ENCODE measurements at places on chromosomes 3 and 15.
A peak's percentile ranks its signal among the peaks of the same experiment; 100 is the strongest.

- DNase-seq: no peak
These were observed 13.9 kb downstream of the SEC61A1 start for GRCh38 chr3:128066114-128066513.

GRCh38 chr15:101272584-101272983 is 4.7 kb downstream of the SELENOS start:
- DNase-seq: no peak

GRCh38 chr3:57939775-57940174 is 68.4 kb upstream of the FLNB start:
- no peak for DNase-seq

DNA sequence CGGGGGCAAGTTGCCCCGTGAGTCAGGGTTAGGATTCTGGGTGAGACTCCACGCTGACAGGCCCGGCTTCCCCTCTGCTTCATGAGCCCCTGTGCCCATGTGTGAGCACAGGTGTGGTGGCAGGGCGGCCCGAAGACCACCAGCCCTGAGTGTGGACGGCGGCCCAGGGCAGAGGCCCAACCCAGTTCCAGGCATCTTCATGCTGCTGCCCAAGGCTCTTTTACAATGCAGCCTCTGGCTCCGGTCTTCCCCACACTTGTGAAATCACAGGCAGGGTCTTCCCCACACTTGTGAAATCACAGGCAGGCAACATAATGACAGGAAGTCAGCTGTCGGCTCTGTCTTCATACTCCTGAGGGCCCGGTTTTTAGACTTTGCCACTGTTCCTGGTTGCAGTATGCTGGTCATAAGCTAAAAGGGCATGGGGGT is 78.8 kb downstream of the AAGAB start:
- DNase-seq: no peak

- no peak for DNase-seq
These were observed 27.0 kb upstream of the CAPN3 start for GRCh38 chr15:42332331-42332730.

DNA sequence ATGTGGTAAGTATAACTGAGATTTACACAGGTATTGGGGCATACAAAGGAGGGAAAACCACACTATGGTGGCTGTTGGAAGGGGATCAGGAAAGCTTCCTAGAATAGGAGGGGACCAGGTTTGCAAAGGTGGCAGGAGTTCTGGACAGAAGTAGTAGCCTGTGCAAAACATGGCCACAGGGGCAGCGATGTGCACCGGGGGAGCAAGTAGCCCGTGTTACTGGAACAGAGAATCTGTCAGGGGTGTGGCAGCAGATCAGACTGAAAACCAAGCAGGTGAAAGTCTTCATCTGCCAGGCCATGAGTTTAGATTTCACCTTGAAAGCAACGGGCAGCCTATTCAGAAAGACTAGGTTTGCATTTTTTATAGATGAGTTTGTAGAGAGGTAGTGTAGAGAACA is 182.3 kb upstream of the LPP start:
- DNase-seq: no peak

GRCh38 chr3:25744470-25744869 is 38.8 kb downstream of the NGLY1 start:
- no peak for DNase-seq

DNA sequence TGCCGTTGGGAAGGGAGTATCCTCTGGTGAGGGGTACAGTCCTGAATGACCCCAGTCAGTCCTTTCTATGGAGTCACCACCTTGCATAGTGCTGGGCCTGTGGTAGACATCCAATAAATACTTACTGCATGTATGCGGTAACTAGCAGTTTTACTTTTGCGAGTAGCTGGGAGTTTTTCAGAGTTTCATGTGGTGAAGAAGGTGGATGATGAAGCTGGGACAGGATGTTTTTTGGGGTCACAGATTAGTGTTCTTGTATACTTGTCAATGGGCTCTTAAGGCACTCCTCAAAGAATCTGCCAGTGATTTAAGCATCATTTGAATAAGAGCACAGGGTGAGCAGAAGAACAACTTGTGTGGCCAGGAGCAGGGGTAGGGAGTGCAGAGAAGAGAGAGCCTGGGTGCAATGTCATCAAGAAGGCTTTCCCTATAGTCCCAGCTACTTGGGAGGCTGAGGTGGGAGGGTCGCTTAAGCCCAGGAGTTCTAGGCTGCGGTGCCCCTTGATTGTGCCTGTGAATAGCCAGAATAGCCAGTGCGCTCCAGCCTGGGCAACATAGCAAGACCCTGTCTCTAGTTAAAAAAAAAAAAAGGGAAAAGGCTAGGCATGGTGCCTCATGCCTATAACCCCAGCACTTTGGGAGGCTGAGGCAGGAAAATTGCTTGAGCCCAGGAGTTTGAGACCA is 22.1 kb downstream of the PPCDC start:
- no peak for DNase-seq

GRCh38 chr3:15664144-15664543 is 62.6 kb downstream of the BTD start:
- DNase-seq: no peak

DNA sequence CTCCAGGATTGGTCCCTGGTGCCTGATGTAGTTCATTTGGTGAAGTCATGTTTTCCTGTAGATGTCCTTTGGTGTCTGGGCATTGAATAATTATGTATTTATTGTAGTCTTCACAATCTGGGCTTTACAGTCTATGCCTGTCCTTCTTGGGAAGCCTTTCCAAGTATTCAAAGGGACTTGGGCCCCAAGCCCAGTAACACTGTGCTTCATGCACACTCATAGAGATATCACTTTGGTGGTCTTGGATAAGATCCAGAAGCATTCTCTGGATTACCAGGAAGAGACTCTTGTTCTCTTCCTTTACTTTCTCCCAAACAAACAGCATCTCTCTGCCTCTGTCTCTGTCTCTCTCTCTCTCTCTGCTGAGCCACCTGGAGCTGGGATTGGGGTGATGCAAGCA is 281.1 kb upstream of the GOLGA6L4 start:
- no peak for DNase-seq

- DNase-seq: no peak
These were observed 16.4 kb upstream of the ST8SIA2 start for GRCh38 chr15:92377083-92377789.

- peak; percentile 32 for DNase-seq
These were observed 119.9 kb downstream of the LMLN start for GRCh38 chr3:198079771-198080520.

DNA sequence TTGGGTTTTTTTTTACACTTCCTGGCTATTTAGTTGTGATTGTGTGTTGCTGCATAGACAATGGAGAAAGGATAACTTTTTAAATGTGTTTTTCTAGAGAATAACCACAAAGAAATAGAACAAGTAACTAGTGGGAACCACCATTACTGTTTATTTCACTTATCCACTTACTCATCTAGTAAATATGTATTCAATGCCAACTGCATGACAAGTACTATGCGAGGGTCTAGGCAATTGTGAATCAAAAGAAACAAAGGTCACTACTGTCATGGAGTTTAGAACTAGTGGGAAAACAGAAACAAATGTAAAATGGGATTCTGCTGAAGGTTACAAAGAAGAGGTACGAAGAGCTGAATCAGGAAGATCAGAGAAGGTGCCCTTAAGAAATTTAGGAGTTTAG is 600.9 kb upstream of the ROBO2 start:
- no peak for DNase-seq

DNA sequence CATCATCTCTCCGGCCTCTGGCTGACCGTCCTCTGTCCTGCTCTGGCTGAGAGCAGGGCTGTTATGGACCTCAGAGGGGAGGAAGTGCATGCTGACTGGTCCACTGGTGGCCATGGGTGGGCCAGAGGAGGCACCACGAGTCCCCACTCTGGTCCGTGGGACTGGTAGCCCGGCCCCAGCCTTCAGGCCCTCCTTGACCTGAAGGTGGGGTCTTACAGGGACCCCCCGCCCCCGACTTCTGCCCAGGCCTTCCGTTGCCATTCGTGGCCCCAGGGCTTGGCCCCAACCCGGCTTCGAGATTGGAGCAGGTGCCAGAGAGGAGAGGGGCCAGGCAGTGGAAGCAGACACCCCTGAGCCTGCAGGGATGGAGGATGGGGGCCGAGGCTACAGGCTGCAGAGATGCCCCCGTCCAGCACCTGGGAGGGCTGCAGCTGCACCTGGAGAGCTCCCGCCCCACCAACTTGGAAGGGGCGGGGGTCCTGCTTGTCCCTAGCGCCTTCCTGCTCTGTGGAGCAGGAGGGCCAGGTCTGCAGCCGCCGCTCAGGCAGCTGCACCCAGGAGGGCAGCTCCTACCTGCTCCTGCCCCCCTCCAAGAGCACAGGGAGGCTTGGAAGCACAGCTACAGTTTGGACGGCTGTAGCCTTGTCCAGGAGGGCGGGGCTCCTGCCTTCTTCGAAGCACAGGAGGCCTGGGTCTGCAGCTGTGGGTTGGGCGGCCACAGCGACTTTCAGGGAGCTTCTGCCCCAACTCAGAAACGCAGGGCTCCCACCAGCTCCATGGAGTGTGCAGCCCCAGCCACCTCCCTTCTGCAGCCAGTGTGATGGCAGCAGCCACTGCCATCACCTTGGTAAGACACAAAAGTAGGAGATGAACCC is 142.5 kb downstream of the KLF13 start:
- no peak for DNase-seq

GRCh38 chr15:93049914-93050578 is 39.0 kb downstream of the RGMA start:
- no peak for DNase-seq

DNA sequence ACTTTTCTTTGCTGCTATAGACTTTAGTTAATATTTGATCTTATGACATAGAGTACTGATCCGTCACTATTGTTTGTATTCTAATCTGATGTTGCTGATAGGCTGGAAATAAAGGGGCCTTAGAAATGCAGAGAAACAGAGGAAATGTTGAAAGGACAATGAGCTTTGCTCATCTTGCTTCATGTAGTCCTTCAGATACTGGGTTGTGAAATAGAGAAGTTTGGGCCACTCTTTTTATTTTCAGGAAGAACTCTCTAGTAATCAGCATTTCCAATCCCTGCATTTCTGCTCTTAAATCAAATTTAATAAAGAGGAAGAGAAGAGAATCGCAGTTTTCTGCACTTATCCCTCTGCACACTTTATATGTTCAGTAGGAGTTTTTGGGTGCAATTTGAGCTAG is 192.8 kb upstream of the THBS1 start:
- no peak for DNase-seq

- no peak for DNase-seq
These were observed 36.1 kb downstream of the CRTC3 start for GRCh38 chr15:90565866-90566265.

DNA sequence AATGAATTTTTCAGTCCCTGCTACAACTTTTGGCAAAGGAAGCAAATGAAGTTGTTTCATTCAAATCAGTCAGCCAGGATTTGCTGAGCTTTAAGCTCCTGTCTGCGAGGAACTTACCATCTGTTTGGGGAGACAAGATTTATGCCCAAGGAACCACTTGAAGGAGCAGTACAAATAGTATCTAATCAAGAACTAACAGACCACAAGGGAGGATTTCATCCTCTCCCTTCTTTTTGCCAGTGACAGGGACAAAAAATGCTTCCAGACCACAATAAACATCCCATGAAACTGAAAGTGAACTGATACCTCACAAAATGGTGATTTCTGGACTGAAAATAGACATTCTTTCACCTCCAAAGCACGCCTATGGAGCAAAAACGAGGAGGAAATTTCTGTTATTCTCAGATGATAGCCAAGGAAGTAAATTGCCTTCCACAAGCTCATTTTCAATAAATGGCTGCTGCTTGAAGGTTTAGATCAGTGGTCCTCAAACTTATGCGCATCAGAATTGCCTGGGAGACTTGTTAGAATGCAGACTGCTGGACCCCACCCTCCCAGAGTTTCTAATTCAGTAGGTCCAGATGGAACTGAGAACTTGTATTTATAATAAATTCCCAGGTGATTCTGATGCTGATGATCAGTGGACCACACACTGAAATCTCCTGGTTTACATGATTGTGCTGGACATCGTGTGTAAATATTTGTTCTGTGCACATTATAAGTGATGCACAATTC is 202.4 kb upstream of the GADL1 start:
- DNase-seq: no peak

GRCh38 chr3:129586746-129587430 is 19.6 kb downstream of the PLXND1 start:
- no peak for DNase-seq

- no peak for DNase-seq
These were observed 67.6 kb upstream of the GCNT3 start for GRCh38 chr15:59543721-59544547.

- no peak for DNase-seq
These were observed 1151.3 kb upstream of the CADM2 start for GRCh38 chr3:83807511-83807910.

GRCh38 chr15:49052662-49053061 is 6.4 kb upstream of the SECISBP2L start:
- no peak for DNase-seq

DNA sequence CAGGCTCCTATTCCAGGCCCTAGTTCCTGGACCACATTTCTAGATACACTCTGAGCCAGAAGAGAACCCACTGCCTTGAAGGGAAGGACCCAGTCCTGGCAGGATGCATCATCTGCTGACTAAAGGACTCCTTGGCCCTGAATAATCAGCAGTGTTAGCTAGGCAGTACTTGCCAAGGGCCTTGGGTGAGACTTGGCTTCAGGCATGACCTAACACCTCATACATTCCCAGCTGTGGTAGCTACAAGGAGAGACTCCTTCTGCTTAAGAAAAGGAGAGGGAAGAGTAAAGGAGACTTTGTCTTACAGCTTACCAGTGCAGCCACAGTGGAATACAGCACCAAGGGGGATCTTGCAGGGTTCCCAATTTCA is 26.4 kb downstream of the PEAK1 start:
- DNase-seq: no peak

- no peak for DNase-seq
These were observed 55.0 kb upstream of the PRR23E start for GRCh38 chr3:127137757-127138536.

DNA sequence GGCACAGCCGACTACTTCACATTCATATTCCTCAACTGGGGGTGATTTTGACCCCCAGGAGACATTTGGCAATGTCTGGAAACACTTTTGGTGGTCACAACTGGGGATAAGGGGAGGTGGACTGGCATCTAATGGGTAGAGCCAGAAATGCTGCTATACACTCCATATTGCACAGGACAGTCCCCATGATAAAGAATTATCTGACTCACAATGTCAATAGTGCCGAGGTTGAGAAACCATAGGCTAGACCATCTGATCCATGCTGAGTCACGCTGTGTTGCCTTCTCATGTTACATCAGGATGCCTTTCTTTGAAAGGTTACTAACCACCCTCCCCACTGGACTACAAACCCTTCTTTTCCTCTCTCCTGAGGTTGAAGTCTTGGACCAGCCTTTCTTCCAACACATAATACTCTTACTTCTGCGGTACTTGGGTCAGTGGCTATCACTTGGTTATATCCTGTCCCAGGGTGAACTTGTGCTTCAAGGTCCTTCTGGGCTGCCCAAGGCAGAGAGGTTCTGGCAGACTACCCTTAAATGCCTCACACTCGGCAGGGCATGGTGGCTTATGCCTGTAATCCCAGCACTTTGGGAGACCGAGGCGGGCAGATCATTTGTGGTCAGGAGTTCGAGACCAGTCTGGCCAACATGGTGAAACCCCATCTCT is 68.8 kb downstream of the CTNNB1 start:
- no peak for DNase-seq

GRCh38 chr3:112007633-112008032 is 8.9 kb downstream of the TAGLN3 start:
- no peak for DNase-seq

GRCh38 chr3:52176951-52177700 is 20.8 kb upstream of the ALAS1 start:
- no peak for DNase-seq

GRCh38 chr3:145678401-145678800 is 482.6 kb downstream of the PLOD2 start:
- no peak for DNase-seq
